Mammary epithelial cell (primary cell): ENCODE measurements at places on chromosomes 4 and X.

DNA sequence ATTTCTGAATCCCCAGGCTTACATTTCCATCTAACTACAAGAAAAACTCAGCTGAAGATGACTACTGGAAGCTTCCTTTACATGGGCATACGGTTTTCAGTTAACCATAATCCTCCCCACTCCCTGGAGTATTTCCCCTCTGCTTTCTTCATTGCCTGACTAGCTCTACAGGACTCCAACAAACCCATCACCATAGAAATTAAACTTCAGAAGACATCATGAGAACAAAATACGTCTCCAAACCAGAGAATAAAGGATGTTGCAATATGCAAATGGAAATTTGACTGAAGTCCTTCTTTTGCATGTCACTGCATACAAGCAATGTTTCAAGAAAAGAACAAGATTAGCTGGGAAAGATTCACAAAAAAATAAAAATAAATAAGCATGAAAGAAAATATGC lies 170.2 kb upstream of the PCDH18 start:
- DNase-seq: no peak

- DNase-seq: no peak
Observed at GRCh38 chr4:55868581-55869090, 15.2 kb downstream of the EXOC1 start.

GRCh38 chr4:129972257-129972656 lies 876.3 kb downstream of the C4orf33 start:
- DNase-seq: no peak

GRCh38 chrX:124455966-124456365 lies 109.6 kb downstream of the SH2D1A start:
- DNase-seq: no peak
